ENCODE measurements at places on chromosomes 4 and X.

GRCh38 chr4:156495836-156496235 lies 475.8 kb downstream of the PDGFC start:
- DNase-seq = no peak

DNA sequence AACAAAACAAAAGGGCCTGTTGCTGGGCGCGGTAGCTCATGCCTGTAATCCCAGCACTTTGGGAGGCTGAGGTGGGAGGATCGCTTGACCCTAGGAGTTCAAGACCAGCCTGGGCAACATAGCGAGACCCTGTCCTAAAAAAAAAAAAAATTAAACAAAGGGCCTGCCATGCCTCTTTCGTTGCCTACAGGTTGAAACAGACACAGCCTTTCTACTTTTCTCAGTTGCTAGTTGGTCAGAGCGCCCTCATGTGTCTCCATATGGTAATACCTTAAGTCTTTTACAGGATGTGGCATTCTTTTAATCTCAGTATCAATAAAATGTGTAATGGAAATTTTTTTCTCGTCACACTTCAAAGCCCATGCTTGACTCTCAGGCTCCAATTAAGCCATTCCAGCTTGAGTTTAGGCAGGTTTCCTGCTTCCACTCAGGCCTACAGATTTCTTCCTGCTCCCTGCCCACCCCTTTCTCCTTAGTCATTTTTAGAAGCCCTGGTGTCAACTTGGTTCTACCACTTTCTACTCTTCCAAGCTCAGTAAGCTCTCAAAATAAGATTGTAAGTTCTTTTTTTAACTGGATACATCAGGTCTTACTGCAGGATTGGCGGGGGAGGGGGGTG lies 4.6 kb upstream of the SOWAHD start:
- peak; percentile 61 for DNase-seq

- no peak for DNase-seq
Observed at GRCh38 chr4:6990661-6991060, 52.5 kb upstream of the TADA2B start.

DNA sequence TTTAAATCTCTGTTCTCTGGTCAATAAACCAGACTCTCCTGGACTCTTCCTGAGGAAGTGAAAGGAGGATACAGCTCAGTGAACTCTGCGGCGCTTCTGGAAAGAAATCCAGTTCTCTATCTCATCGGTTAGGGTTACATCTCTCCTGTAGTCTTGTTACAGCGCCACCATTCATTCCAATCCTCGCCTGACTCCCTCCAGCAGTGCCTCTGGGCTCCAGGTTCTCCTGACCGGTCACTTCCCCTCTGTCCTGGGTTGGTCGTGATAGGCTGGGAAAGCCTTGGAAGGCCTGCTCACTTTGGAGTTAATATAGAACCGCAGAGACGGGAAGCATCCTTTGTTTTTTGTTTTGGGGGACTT lies 97.0 kb upstream of the STOX2 start:
- no peak for DNase-seq

DNA sequence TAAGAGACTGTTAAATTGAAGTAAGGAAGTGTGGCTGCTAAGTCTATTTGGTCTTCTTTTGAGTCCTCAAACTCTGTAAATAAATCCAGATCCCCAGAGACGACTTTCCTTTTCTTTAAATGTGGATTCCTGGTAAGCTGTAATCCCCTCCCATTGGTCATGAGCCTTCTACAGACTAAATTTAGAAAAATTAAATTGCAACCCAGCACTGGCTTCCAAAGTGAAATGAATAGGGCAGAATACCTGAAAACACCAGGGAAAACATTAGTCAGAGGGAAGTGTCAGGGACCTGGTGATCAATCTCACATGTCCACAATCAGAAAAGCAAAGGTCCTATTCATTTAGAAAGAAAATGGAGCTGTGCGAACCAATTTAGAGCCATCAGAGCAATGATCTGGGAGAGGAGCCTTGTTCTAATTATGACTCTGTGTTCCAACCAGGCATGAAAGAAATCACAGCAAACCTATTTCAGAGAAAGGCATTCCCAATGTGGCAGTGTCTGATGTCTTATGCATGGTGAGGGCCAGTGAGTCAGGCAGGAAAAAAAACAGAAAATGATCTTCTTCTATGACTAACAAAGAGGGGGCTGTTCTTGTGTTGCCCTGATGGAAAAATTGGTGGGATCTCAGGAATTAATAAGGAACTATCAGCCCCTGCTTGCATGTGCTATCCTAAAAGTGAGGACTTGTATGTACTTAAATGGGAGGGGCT lies 19.8 kb upstream of the CCDC149 start:
- peak; percentile 29 for DNase-seq

DNA sequence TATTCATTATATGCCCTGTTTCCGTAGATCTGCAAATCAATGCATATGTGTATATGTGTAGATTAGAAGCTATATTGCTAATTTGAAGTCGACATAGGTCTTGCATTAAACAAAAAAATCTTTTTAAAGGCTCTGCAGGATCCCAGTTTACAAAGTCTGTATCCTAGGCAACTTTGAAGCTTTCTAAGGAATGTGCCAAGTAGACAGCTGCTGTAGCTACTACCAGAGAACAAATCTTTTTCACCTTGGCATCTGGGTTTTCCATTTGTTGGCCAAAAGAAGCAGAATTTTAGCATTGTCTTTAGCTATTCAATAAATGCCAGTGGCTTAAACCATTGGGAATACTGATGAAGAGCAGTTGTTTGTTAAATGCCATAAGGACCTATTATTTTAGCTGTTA lies 88.0 kb downstream of the NAA11 start:
- DNase-seq = peak; percentile 19

DNA sequence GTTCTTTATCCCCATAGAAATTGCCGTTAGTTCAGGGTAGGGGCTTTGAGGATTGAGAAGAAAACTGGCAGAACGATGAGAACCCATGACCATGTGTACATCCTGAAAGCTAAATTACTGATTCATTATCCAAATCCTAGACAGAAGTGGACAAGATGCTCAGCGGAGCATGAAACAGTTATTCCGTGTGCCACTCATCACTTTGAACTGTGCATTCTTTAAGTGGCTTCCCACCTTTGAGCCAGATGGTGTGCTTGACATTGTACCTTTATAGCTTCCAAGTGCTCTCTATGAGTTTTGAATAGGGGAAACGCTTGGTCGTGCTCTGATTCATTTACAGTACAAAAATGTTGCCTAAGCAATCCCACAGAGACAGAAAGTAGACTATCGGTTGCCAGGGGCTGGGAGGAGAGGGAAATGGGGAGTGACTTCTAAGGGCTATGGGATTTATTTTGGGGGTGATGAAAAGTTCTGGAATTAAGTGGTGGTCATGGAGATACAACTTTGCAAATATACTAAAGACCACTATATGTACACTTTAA lies 100.0 kb downstream of the DOCK11 start:
- no peak for DNase-seq

GRCh38 chr4:16217300-16218051 lies 8.8 kb downstream of the TAPT1 start:
- no peak for DNase-seq

DNA sequence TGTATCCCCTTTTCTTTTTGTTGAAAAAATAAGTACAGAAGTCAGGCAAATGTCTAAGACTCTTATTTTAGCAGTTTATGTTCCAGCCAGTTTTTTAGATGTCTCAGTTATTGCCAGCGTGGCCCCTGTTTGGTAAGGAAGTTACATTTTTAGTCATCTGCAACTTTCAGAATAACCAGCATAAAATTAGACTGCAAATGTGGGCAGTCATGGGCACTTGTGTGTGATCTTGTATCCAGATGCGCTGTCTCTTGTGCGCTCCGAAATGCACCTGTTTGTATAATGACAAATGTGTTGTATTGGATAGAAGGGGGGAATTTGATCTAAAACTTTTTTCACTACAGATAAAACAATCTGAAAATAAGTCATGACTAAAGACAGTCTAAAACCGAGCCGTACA lies 44.3 kb upstream of the CLCN4 start:
- no peak for DNase-seq

GRCh38 chrX:57282568-57282967 lies 3.9 kb upstream of the FAAH2 start:
- no peak for DNase-seq

DNA sequence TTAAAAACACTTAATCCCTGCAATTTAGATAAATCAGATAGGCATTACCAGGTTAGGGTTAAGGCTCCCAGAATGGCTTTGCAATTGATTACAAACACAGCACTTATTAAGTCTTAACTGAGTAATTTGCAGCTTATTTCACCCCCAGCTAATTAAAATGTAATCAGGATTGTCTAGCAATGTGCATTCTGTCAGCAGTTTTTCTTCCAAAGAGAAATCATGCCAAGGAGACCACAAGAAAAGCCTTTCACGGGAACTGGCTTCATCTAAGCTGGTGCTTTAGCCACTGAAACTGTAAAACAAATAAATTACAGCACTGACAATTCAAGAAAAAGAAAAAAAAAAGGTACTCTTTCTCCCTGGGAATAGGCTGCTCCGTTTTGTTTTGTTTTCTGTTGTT lies 2.1 kb downstream of the ANOS1 start:
- DNase-seq = no peak

DNA sequence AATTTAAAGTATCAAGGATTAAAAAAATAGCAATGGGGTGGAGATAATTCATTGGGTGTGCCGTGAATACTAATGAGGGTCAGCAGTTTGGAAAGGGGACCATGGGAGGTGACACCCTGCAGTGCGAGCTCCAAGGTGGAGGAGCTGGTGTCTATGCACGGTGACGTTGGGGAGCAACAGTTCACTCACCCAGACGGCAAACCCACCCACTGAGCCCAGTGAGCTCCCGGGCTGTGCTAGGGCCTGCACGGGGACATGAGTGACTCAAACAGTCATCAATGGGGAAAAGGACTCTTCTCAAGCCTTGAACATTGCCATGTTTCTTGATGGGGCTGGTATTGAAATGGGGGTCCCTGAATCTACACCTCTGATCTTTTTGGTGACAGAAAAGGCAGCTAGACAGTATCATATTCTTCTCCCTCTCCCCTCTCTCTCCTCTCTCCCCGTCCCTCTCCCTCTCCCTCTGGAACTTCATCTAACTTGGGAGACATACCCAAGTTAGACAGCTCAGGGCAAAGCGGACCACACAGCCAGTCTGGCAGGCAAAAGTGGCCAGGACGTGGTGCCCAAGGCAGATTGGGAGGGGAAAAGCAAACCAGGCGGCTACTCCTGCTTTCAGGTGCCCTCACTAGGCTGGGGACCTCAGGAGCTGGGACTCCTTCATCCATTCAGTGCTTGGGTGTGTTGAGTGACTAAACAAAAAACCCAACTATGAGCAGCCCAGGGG lies 26.3 kb upstream of the PPP2R2C start:
- no peak for DNase-seq

DNA sequence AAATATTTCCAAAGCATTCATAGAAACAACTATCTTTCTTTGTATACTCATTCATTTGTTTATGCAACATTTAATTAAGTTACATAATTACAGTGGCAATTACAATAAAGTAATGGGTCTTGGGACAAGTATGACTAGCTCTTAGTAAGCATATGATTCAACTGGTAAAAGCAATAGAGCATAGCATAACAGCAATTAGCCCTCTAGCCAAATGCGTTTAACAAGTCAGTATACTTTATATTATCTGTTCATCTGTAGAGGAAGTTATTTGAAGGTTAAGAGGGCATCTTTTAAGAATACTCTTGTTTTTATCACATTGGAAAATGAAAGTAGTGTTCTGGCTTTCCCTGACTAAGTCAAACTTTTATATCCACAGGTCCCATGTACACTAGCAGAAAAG lies 198.1 kb upstream of the UGT8 start:
- DNase-seq = no peak

GRCh38 chr4:4792466-4792865 lies 67.0 kb upstream of the MSX1 start:
- no peak for DNase-seq

DNA sequence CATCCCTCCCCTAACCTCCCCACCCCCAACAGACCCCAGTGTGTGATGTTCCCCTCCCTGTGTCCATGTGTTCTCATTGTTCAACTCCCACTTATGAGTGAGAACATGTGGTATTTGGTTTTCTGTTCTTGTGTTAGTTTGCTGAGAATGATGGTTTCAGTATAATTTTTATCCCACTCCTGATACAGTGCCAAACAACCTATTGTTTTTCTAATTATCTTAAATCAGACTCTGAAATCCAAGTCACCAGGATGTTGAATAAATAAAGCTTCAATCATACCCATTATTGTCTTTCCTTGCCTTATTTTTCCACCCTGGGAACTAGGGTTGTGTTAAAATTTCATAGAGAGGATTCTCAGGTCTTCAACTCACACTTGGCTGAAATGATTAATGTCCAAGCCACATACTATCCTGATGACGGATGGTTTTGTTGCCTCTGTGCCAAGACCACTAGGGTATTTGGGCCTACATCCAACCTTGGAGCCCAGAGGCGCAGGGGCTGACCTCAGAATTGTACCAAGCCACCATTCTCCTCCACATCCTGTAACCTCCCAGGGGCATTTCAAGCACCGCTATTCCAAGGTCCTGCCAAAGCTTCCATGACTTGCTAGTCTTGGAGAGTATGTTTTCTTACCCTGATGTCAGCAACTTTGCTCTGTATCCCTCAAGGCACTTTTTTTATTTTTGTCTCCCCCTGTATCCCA lies 332.4 kb downstream of the ARHGAP24 start:
- peak; percentile 97 for DNase-seq

- DNase-seq = no peak
Observed at GRCh38 chr4:110589297-110589696, 33.6 kb downstream of the PITX2 start.

- no peak for DNase-seq
Observed at GRCh38 chr4:121070274-121070673, 2.1 kb downstream of the NDNF start.

- DNase-seq = peak; percentile 13
Observed at GRCh38 chrX:70439016-70439415, 5.6 kb upstream of the DLG3 start.

GRCh38 chrX:37077646-37078433 lies 69.7 kb downstream of the FAM47C start:
- DNase-seq = no peak

DNA sequence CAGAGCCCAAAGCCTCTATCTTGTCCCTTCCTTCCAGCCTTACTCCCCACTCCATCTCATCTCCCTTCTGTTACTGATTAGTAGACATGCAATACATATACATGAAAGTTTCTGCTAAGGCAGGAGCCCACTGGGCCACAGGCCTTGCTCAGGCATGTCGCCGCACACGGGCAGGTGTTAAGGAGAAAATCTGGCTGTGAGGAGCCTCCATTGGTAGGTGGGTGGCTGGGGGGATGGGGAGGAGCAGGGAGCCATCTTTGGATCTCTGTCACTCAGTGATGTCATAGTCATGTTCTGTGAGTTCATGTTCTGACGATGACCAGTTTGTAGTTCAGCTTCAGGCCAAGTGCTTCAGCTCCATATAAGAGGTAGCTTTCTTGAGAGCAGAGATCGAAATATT lies 2.9 kb upstream of the HMGB3 start:
- no peak for DNase-seq

GRCh38 chr4:85829276-85830051 lies 354.5 kb downstream of the ARHGAP24 start:
- no peak for DNase-seq

DNA sequence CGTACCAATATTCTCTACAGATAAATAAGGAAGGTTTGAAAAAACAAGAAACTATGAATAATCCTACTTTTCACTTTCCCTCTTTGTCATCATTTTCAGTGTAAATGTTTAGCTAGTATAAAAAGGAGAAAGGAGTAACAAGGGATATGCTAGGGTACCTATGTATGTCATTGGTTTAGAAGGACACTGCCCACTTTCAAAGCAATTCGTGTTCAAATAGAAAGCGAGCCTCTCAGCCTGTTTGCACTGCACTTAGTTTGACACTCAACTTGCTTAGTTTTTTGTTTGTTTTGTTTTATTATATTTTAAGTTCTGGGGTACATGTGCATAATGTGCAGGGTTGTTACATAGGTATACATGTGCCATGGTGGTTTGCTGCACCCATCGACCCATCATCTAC lies 21.6 kb upstream of the RXFP1 start:
- DNase-seq = no peak

Measured in cardiac fibroblast (primary cell).